Kidney capillary endothelial cell (primary cell): ENCODE measurements at places on chromosomes 13 and 19.

- no peak for DNase-seq
These were observed 224.5 kb downstream of the DCLK1 start for GRCh38 chr13:35906636-35907035.

DNA sequence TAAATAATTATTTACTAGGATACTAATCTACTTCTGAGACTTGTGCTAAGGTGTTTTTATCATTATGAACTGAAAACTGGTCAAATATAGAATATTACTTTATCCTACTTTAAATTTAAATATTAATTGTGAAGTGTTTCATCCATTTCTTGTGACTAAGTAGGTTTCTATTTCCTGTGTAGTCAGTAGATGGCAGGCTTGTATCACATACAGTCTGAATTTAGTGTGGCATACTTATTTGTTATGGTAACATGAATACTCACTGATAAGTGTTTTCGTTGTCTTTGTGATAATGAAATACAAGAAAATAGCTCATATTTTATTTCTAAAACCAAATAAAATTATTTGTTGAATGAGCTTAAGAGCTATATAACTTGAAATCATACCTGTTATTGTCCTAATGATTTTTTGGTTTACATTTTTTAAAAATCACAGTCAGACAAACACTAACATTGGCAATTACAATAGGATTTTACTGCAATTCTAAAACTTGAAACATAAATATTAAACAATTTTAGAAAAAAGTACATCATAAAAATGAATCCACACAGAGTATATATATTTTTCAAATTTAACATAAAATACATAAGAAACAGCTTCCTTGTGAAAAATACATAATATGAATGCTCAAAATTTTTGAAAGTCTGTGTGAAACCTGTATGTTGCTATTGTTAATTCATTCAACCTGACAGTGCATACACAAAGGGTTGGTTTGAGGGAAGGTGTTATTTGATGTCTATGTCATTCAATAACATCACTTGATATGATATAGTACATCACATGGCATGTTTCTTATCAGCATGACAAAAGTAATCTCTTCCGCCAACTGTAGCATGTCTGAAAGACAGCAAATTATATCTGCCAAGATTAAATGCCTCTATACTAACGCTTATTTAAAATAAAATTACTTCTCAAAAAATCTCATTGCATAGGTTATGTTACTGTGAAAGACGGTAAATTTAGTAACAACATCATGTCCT is 904.8 kb upstream of the PCDH20 start:
- peak; percentile 6 for DNase-seq

DNA sequence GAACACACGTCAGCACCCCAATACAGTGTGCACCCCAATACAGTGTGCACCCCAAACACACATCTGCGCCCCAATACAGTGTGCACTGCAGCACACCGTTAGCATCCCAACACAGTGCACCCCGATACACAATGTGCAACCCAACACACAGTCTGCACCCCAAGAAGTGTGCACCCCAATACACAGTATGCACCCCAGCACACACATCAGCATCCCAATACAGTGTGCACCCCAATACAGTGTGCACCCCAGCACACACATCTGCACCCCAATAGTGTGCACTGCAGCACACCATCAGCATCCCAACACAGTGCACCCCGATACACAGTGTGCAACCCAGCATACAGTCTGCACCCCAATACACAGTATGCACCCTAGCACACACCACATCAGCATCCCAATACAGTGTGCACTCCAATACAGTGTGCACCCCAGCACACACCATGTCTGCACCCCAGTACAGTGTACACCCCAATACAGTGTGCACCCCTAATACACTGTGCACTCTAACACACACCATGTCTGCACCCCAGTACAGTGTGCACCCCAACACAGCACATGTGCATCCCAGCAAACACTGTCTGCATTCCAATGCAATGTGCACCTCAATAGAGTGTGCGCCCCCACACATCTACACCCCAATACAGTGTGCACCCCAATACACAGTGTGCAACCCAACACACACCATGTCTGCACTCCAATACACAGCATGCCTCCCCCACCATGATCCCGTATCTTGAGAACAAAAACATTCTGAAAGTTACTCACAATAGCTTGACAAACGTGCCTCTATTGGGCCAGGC is 855 bp upstream of the CARS2 start:
- no peak for DNase-seq

DNA sequence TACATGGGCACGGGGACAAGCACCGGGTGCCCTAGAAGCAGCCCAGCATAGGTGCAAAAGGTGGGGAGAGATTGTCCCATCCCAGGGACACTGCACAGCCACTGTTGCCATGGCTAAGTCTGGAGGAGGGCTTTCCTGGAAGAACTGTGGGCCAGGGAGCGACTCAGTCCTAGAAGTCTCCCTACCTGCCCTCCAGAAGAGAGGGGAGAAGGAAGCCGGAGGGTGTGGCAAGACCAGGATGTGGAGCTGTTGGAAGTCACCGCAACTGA is 2.3 kb upstream of the FBN3 start:
- no peak for DNase-seq

GRCh38 chr13:40376867-40377535 is 289.4 kb downstream of the FOXO1 start:
- DNase-seq: no peak

DNA sequence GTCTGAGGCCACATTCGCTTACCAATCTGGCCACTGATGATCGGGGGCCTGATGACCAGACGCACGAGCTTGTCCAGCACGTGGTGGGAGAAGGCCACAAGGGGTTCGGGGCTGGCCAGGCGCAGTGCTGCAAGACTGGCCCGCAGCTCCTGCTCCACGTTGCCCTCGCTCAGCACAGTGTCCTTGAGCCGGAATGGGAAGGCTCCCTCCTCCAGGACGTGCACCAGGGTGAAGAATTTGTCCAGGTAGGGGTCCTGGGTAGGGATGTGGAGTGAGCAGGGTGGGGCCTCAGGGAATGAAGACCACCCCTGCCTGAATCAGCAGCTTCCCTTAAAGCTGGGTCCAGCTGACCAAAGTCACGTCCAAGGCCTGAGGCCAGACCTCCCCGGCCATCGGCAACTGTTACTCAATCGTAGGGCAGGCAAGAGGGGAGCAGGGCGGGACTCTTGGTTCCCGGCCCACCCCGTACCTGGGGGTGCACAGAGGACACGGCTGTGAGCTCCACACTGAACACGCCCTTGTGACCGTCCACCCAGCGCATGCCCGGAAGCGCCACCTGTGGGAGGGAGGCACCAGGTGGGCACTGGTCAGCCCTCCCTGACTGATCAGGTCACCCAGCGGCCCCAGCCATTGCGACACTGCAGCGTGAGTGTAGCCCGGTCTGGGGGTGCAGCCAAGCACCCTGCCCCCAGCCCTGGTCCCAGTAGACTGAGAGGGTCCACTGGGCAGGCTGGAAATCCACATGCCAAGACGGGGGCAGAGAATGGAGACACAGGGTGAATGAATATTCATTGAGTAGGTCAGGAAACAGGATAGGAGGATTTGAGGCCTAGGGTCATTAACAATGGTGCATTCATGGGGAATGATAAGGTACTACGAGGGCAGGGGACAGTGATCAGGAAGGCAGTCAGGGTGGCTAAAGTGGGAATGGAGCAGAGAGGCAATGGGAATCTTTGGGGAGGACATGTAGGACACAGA is 2.8 kb upstream of the ANGPTL8 start:
- DNase-seq: no peak

DNA sequence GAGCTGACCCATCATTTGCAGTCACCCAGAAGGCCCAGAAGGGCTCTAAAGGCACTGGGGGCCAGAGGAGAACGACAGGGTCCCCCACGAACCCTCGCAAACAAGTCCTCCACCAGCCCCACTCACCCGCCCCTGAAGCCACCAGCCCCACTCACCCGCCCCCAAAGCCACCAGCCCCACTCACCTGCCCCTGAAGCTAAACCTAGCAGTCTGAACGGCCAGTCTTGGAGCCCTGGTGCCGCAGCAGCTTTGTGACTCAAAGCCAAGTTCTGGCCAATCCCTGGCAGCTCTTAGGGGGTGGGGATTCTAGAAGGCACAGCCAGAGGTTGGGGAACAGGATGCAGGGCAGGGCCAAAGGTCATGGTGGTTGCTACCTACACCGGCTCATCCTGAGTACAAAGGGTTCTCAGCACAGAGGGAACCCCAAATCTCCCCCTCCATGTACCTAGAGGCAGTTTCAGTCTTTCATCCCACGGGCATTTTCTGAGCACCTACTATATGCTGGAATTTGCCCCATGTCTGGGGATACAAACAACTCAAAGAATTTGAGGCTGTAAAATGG is at the start of gene IQCN:
TSS of gene IQCN (minus strand) at position 234 of the 562 bp plus-strand sequence. CDS start 4,974 bp downstream, outside the sequence.
- DNase-seq: no peak

DNA sequence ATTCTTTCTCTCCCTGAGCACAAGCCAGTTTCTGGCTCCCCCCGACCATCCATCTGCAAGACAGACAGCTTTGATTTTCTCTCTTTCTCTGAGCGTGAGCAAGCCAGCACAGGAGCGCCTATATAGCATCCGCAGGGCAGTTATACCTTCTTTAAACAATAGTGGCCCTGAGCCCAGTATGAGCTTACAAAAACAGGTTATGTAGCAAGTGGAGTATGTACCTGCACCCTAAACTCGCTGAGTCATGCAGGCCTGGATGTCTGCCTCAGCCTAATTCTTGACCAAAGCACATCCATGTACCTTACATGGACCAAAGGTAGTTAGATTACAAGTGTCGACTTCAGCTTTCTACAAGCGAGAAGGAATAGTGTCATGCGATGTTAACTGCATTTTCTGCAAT is 61.7 kb downstream of the RAP2A start:
- no peak for DNase-seq

GRCh38 chr19:37513397-37513796 is 6.7 kb downstream of the ZNF793 start:
- DNase-seq: no peak

- DNase-seq: no peak
These were observed 55.5 kb downstream of the MYH14 start for GRCh38 chr19:50258918-50259372.
